ENCODE measurements at places on chromosomes 2 and 18.

DNA sequence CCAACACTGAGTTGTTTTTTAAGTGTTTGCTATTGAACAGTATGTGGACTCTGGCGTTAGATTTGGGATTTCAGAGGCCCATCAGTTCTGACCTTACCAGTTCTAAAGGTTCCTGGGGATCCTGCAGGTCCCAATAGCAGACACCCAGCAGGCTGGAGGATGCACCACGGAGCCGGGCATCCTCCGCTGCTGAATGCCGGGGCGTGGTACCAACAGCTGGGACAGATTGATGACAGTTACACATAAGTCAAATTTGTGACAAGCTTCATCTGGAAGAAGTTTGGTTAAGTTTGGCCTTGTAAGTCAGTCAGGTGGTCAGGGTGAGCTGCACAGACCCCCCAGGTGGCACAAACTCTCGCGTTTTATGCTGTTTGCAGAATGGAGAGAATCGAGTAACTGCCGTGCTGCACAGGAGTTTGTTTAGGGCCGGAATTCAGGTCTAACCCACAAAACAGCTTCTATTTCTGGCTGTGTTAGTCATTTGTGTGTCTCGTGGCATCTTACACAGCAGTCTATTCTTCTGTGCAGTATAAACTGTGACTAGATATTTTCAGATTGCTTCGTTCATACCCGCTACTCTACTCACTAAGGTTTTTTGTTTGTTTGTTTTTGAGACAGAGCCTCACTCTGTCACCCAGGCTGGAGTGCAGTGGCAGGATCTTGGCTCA, 19.2 kb downstream of the CTDP1 start:
- DNase-seq = no peak

GRCh38 chr2:9417725-9418124, 5.6 kb downstream of the ITGB1BP1 start:
- no peak for DNase-seq

DNA sequence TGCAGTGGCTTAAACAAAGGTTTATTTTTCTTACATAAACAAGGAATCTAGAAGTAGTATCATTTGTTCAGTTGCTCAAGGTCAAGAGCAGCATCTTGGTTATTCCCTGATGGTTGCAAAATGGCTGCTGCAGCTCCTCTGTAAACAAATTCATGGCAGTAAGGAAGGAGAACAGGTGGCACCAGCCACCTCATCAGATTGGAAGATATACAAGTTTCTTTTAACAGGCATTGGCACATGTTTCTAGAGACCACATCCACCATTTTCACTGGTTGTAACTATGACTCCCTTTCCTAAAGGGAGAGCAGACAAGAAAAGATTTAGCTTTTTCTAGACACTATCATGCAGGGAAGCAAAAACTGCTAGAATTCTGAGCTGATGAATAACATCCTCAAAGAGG, 46.3 kb downstream of the PKDCC start:
- DNase-seq = no peak

- peak; percentile 25 for DNase-seq
Observed at GRCh38 chr2:42795841-42796301, 3.5 kb upstream of the HAAO start.

- DNase-seq = no peak
Observed at GRCh38 chr2:120828829-120829632, 93.4 kb downstream of the GLI2 start.

DNA sequence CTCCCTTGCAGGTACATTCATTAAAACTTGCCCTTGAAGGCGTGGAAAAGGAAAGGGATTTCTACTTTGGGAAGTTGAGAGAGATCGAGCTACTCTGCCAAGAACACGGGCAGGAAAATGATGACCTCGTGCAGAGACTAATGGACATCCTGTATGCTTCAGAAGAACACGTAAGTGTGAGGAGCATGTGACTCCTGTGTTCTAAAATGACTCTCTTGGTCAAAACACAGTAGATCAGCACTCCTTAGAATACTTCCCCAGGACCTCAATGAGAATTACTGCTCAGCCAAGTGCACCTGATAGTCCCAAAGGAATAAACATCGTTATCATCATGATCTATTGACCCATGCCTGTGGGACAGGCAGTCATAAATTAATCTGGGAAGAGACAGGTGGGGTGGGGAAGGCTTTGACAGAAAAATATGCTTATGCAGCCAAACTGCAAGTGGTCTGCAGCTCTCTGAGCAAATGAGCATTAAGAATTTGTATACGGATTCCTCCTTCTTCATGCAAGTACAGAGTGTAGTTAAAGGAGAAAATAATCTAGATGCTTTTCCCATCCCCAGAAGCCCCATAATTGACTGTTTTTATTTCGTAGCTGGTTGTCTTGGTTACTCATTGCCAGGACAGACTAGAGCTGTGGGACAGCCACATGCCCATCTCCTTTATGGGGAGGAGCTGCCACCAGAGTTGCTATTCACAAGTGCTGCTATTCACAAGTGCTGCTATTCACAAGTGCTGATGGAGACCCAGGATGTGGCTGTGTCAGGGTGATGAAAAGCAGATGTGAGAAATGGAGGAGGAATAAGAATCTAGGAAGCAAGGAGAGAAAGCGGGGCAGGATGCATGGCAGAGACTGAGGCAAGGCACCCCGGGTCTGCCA, 91.0 kb downstream of the MAPRE2 start:
- DNase-seq = no peak

GRCh38 chr2:61059382-61059781, 6.3 kb upstream of the SANBR start:
- DNase-seq = no peak

DNA sequence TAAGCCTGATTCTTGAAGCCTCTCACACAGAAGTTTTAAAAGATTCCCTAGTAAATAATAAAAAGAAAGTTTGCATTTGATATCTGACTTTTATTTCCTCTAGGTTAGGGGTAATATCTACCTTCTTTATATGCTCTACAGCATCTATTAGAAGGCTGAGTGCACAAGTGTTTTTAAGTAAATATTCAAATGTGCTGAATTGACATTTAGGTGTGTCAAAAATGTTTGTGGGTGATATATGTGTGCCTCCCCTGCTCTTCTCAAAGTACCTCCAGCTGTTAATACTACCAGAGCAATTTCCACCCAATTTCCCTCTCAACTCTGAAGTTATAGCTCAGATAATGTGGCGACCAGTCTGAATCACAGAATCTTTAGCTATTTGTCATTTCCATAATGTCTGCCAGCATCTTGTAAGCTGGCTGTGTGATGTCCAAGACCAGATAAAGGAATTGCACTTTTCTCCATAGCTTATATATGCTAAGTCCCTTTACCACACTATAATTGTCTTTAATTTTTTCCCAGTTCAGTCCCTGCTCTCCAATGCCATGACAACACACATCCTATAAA, 24.4 kb upstream of the ERMN start:
- no peak for DNase-seq

GRCh38 chr2:169822036-169822435, 2.7 kb downstream of the METTL5 start:
- DNase-seq = no peak

DNA sequence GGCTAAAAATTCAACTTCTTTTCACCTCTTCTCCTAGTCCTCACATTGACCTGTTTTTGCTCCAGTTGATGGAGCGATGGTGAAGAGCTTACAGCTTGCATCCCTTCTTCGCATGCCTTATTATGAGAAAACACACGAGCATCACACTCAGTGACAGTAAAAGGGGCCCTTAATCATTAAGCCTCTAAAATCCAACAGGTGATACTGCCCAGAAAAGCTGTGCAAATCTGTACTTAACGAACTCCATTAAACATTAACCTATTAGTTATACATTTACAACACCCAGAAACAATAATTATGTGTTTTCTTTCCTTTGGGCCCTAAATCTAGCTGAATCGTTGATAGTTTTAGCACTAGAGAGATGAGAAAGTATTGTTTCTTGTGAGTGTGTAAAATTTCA, 54.8 kb downstream of the LAMA1 start:
- DNase-seq = no peak

DNA sequence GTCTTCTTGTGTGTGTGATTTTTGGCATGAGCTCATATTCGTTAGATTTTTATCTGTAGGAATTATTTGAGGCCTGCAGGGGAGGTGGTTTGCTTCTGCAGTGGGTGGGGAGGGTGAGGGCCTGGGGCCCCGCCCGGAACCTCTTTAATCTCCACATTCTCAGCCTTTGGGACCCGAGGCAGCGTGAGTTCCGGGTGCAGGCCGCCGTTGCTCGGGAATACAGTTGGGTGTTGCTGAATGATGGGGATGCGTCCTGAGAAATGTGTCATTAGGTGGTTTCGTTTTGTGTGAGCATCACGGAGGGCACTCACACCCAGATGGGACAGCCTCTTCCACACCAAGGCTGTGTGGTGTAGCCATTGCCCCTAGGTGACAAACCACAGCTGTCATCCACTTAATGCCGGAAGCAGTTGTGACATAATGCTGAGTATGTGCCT, 13.7 kb upstream of the GAL3ST2 start:
- DNase-seq = no peak

Data from HFF-Myc (cell line).